ENCODE measurements at places on chromosomes 12 and 14.

- DNase-seq, result no peak
Measured at GRCh38 chr14:89826596-89826995, 127.9 kb downstream of the EFCAB11 start.

GRCh38 chr12:109299849-109300248, 9.2 kb downstream of the FOXN4 start:
- no peak for DNase-seq

DNA sequence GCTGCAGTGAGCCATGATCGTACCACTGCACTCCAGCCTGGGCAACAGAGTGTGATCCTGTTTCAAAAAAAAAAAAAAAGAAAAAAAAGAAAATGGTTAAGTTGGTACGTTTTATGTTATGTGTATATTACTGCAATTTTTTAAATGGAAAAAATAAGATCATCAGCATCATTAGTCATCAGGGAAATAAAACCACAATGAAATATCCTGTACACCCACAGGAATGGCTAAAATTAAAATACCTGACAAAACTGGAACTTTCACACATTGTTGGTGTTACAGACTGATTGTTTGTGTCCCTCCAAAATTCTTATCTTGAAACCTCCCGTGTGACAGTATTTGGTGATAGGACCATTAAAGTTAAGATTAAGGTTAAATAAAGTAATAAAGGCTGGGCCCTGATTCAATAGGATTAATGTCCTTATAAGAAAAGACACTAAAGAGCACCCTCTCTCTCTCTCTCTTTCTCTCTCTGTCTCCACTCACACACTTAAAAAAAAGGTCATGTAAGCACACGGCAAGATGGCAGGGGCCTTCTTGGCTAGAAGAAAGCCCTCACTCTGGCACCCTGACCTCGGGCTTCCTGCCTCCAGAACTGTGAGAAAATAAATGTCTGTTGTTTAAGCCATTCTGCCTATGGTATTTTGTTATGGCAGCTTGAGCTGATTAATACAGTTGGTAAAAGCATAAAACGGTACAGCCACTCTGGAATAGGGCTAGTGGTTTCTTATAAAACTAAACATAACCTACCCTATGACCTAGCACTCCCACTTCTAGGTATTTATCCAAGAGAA, 48.3 kb upstream of the ZFP36L1 start:
- DNase-seq, result no peak

DNA sequence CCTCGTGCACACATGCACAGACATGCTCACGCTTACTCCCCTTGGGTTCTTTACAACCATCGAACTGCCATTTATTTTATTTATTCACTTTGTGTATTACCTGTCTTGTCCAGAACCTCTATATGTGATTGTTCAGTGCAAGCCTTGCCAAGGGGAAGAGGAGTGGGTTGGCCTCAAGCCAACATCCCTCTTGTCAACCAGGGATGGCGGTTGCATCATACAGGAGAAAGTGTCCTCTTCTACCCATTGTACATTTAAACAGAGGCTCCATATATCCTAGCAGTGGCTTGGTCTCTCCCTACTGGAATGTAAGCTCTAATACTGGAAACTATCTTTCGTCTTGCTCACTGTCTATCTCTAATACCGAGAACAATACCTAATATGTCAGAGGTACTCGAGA, 108.4 kb downstream of the C12orf42 start:
- DNase-seq, result no peak

DNA sequence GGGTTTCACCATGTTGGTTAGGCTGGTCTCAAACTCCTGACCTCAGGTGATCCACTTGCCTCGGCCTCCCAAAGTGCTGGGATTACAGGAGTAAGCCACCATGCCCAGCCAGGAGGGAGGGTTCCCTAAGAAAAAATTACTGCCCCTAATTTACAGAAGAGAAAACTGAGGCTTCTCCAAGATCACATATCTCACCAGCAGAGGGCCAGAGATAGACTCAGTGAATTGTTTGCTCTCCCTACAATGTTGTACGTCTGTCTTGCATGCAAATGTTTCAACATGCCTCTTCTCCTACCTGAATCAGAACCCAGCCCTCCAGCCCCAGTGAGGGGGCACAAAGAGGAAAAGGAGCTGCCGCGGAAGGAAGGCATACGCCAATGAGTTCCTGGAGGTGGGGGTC, 48.3 kb upstream of the TMEM263 start:
- no peak for DNase-seq

DNA sequence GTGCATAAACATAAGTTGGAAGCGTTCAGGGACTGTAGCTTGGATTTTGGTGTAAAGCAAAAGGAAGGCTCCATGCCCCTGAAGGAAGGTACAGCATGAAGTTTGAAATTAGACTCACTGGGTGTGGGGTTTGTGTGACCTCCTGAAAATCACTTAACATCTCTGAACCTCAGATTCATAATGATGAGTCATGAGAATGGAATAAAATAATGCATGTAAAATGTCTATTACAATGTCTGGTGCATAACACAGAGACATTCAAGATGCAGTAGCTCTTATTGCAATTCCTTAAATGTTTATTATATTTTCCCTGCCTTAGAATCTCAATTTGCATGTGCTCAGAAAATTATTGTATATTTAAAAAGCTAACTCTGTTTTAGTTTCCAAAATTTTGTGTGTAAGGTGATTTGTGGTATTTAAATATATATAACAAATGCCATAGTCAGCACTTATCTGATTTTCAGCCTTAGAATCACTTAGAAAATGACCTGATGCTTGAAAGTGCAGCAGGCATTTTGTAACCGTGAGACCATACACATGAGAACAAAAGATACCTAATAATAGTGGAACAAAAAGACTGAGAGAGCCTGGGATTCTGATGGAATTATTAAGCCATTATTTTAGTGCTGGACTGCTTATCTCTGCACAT, 66.3 kb downstream of the E2F7 start:
- no peak for DNase-seq

Measured in activated CD4-positive, alpha-beta T cell treated with anti-CD3 and anti-CD28 coated beads for 36 hours (primary cell).